ENCODE measurements at places on chromosomes 1 and 21.

GRCh38 chr1:58469016-58469415, 77.5 kb downstream of the OMA1 start:
- H3K4me3 ChIP-seq = no peak overlapping the region
- no peaks in the 10 kb centered on the region for H3K4me1 ChIP-seq
- no peaks in the 10 kb centered on the region for H3K27me3 ChIP-seq

GRCh38 chr1:23568608-23569383, 9.5 kb upstream of the ID3 start:
- no peaks in the 10 kb centered on the region for H3K27me3 ChIP-seq
- peak overlapping the region; percentile 74 for H3K27ac ChIP-seq
- no peak for DNase-seq
- H3K4me3 ChIP-seq = peak overlapping the region; percentile 35
- no peaks in the 10 kb centered on the region for H3K36me3 ChIP-seq
- peaks cover 39% of the 10 kb centered on the region for H3K4me1 ChIP-seq

DNA sequence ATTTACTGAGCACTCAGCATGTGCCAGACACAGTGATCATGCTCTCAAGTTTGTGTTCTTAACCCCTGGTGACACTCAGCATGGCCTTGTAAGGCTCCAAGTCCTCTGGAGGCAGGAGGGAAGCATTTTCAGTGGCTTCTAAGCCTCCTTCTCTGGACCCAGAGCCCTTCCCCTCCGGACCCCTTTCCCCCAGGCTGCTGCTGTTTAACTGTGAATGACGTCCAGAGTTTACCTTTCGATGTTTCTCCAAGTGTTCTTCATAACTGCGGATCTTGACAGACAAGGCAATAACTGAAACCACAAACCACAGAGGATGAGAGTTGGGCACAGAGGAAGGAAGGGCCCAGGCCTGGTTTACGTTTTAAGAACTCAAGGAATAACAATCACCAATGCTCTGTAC, 6.5 kb downstream of the MRPS15 start:
- no peak overlapping the region for H3K4me3 ChIP-seq
- H3K36me3 ChIP-seq = peaks cover 14% of the 10 kb centered on the region
- no peak overlapping the region for H3K27ac ChIP-seq
- H3K27me3 ChIP-seq = no peaks in the 10 kb centered on the region
- peaks cover 28% of the 10 kb centered on the region for H3K4me1 ChIP-seq
- no peak for DNase-seq

DNA sequence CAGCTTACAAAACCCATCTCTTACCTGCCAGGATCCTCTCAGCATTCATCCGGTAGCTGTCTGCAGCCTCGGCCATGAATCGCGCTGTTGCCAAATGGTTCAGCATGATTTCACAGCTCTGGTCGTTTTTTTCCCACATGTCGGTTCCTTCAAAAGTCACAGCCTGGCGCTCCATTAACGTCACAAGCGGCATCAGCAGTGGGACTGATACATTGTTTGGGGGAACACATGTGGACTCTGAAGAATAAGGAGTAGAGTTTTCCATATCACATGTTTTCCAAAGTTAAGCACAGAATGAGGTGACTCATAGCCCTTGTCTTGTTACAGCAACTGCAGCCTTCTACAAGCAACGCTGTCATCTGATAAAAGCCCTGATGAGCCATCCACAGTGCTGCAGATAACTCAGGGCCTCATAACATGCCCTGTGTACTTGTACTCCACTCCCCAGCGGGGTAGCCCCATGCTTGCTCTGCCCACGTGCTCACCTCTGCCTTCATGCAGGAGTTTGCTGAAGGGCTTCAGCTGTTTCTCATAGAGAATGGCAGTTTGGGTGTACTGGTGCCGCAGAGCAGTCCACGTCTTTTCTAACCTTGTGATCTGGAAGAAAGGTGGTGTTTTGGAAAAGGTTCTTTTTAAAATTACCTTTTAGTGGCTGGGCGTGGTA, 114.2 kb downstream of the BCAR3 start:
- H3K27me3 ChIP-seq = no peaks in the 10 kb centered on the region
- no peak for DNase-seq
- no peak overlapping the region for H3K4me3 ChIP-seq
- no peaks in the 10 kb centered on the region for H3K36me3 ChIP-seq

GRCh38 chr1:185733818-185734735, at the start of gene HMCN1:
HMCN1 (plus strand) TSS chr1:185734391; CDS start chr1:185734780, 389 bp downstream.
- peak within 1 kb of the TSS; percentile 70 for H3K27ac ChIP-seq
- peaks cover 7% of the 10 kb centered on the region for H3K4me1 ChIP-seq
- H3K27me3 ChIP-seq = no peaks in the 10 kb centered on the region
- no peak for DNase-seq
- H3K36me3 ChIP-seq = no peaks in the 10 kb centered on the region

DNA sequence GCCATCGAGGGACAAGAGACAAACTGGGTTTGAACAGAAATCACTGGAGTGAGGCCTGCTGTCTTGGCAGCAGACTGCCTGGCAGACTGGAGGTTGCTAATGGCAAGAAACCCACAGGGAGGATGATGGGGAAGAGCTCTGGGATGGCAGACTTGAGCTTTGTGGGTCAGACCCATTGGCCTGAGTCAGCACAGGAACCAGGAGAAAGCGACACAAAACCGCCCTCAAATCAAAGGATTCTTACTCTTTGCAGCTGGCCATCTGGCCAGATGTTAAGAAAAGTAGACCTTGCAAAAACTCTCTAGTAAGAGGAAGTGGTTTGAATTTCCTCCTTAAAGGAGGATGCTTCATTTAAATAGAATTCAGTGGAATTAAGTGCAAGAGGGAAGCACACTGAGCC, 195.2 kb upstream of the JUN start:
- no peak for DNase-seq
- no peak overlapping the region for H3K27ac ChIP-seq
- no peaks in the 10 kb centered on the region for H3K4me1 ChIP-seq
- H3K27me3 ChIP-seq = no peaks in the 10 kb centered on the region
- no peaks in the 10 kb centered on the region for H3K36me3 ChIP-seq

DNA sequence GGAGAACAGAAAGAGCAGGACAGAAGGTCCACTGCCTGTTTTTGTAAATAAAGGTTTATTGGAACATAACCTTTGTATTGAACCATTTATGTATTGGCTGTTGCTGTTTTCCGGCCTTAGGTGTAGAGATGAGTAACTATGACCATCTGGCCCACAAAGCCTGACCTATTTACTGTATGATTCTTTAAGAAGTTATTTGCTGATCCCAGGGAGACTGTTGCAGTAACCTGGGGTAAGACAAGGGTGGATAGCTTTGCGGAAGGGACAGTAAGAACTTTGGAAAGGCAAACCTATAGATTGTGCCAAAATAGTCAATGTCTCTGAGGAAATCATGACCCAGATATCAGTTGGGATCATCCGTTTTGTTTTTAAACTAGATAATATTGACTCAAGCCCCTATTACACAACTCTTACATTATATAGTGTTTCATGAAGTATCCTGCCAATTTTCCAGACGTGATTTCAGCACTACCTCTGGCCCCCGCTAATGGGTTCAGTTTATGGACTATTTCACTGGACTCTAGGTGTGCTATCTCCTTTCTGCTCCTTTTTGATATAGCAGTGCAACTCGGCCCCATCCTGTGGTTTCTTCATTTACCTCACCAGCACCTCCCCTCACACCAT, 20.8 kb upstream of the TLCD4 start:
- no peaks in the 10 kb centered on the region for H3K4me1 ChIP-seq
- H3K4me3 ChIP-seq = no peak overlapping the region
- DNase-seq = no peak
- H3K27ac ChIP-seq = no peak overlapping the region

Data from esophagus squamous epithelium (tissue), 5 donors.